ENCODE measurements at places on chromosomes 3 and 15.
A peak's percentile ranks its signal among the peaks of the same experiment; 100 is the strongest.

- no peak for DNase-seq
These were observed 94.6 kb downstream of the CYP19A1 start for GRCh38 chr15:51243774-51244173.

- no peak for DNase-seq
These were observed 497.8 kb upstream of the NR2F2 start for GRCh38 chr15:95832668-95833067.

GRCh38 chr3:3383461-3383860, 204.0 kb upstream of the CRBN start:
- DNase-seq: no peak

- DNase-seq: no peak
These were observed 210.9 kb upstream of the TOPAZ1 start for GRCh38 chr3:44030687-44031305.

DNA sequence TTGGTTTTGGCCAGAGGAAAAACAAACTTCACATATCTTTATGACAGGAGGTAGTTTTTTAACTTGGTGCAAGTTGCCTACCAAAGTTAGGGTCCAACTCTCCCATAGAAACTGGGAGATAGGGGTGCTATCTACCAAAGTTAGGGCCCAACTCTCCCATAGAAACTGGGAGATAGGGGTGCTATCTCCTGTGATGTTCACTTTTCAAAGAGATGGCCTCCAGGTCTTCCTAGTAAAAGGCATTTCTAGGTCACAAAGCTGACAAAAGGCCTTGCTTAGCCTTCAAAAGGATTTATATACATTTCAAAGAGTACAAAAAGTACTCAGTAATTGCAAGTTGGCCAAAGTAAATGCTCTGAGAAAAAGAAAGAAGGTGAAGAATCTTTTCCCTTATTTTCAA, 27.1 kb downstream of the IL1RAP start:
- DNase-seq: no peak

GRCh38 chr3:123553536-123553935, 31.3 kb downstream of the HACD2 start:
- DNase-seq: no peak

DNA sequence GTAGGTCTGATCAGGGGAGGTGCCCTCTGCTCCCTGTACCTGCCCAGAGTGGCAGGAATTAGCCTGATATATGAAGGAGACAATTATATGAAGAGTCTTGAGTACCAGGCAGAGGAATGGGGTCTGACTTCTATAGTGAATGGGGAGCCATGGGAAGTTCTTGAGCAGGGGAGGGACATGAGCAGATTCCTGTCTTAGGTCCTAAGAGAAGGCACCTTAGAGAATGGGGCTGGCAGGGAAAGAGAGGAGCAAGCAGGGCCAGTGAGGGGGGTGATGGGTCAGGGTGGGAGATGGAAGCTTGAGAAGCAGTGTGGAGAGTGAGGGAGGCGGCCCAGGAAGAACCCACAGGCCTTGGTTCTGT, 12.4 kb downstream of the CD276 start:
- DNase-seq: no peak

DNA sequence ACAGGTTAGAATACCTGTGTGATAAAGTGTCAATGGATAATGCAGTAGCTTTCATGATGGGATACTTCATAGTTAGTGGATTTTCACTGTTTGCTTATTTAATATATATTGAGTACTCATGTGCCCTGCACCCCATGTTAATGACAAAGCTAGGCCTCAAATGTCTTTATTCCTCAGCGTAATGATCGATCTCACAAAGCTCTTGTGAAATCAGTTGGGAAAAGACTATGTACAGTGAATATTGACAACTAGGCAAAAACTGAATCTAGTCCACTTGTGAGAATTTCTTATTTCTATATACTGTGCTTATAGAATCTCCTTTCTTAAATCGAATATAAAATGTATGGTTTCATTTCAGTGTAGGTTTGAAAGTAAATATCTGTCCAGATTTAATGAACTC, 17.9 kb downstream of the SMC4 start:
- no peak for DNase-seq

- DNase-seq: no peak
These were observed 130.1 kb downstream of the SRGAP3 start for GRCh38 chr3:9119331-9119730.

- DNase-seq: no peak
These were observed 3.2 kb upstream of the GPR171 start for GRCh38 chr3:151206201-151206600.

DNA sequence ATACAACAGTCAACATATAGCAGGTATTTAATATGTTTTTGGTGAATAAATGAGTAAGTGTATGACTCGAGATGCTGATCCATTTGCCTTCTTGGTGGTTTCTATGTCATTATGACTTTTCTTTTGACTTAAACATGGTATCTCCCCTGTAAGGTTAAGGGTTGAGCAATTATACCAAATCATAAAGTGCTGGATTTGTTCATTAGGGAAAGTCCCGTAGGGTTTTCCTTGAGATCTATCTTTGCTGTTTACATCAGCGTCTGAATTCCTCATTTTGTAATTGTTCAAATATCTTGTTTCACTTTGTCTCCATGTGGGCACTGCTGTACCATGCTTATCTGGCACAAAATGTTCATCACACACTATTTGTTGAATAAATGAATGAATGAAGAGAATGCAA, 562.6 kb downstream of the EDEM1 start:
- DNase-seq: no peak

- no peak for DNase-seq
These were observed 305.9 kb downstream of the CACNA2D3 start for GRCh38 chr3:54427941-54428871.

GRCh38 chr3:72193771-72194430, 409.0 kb upstream of the PROK2 start:
- no peak for DNase-seq

- no peak for DNase-seq
These were observed 24.1 kb downstream of the PDIA5 start for GRCh38 chr3:123090728-123091531.

- DNase-seq: no peak
These were observed 22.4 kb downstream of the RLBP1 start for GRCh38 chr15:89198934-89199333.

DNA sequence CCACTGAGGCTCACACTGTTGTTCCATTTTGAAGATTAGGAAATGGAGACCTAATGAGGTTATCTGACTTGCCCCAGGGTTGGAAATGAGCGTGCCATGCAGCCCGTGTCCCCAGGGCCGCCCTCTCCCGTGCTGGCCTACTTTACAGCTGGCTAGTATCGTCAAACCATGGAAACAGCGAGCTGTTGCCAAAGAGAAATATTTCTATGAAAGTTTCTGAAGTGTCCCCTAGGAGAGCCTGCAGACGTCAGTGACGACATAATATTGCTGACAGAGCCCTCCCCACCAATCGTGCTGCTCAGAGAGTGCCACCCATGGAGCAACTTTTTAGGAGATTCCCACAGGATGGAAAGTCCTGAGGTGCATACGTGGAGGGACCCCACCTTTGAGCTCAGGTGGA, 11.2 kb upstream of the FAM174B start:
- DNase-seq: no peak

- DNase-seq: no peak
These were observed 9.7 kb upstream of the SLC6A20 start for GRCh38 chr3:45806072-45806471.

- DNase-seq: no peak
These were observed 217.6 kb downstream of the KBTBD8 start for GRCh38 chr3:67215690-67216089.

DNA sequence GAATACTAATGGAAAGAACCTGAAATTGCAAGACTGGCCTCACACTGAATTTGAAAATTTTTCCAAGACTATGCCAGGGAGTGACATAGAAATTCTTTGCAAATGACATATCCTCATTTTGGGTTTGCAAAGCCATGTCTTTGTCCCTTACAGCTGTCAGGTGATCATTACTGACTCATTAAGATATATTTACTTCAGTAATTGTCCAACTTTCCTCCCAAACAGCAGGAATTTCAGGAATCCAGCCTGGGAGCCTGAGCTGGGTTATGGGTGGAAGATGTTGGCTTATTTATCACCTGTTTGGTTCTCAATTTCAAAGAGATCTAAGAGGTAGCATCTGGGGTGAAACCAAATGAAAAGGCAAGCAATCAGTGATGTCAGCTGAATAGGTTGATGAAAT, 111.6 kb upstream of the ACP3 start:
- no peak for DNase-seq

DNA sequence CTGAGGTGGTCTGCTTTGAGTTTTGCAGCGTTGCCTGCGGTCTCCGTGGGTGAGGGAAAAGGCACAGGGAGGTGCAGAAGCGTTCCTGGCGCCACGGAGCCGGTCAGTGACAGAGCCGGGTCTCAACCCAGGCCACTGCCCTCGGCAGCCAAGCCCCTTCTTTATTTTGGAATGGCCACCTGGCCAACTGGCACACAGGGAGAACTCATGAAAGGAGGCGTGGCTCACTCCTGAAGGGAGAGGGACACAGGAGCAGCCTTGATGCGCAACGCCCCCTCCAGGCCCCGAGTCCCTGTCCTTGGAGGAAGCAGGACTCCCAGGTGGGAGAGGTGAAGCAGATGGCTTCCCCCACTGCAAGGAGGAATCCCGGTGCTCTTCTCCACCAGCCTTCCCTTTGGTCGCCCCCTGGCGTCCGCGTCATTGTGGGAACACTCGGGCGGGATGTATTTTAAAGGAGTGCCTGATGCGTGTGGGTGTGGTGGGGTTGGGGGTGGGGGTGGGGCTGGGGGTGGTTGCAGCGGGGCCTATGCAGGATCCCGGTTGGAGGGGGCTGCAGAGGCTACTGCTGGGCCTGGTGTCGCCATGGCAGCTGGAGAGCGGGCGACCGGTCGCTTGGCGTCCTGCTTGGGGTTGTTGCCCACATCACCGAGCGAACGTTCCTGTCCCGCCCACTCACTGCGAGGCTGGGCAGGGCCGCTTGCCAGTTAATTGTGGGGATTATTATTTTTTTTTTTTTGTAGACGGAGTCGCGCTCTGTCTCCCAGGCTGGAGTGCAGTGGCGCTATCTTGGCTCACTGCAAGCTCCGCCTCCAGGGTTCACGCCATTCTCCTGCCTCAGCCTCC, 32.6 kb downstream of the APBA2 start:
- DNase-seq: no peak

DNA sequence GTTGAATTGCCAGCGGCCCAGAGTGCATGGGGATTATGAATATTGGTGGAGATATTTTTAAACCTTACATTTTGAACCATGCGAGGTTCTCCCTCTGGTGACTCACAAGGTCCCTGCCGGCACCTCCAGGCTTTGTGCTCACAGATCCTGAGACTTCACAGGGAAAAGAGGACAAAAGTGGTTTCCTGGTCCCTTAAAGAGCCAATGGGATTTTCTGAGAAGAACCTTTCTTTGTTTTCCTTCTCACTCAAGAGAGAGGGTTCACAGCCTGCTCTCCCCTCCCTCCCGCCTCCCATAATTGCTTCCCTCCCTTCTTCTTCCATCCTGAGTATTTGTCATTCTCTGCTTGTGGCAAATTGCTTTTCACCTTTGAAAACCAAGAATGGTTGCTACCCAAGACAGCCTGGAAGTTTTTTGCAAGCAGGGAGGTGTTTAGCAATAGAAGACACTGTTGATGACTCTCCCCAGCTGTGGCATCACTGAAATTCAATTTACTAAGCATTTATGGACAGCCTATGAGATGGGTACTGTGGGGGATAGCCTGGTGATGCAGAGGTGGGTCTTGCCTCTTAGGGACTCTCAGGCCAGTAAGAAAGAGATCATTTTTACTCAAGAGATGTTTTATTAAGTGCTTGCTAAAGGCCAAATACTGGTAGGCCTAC, 76.6 kb downstream of the CPN2 start:
- DNase-seq: no peak

GRCh38 chr3:9105421-9105820, 142.1 kb upstream of the RAD18 start:
- DNase-seq: no peak

- no peak for DNase-seq
These were observed 161.3 kb downstream of the SV2B start for GRCh38 chr15:91261345-91261744.

- no peak for DNase-seq
These were observed 102.9 kb downstream of the SRGAP3 start for GRCh38 chr3:9146367-9147071.

- no peak for DNase-seq
These were observed 216.8 kb upstream of the PROK2 start for GRCh38 chr3:72001758-72002157.

- DNase-seq: peak; percentile 40
These were observed 9.6 kb upstream of the PSMD2 start for GRCh38 chr3:184289426-184289938.

DNA sequence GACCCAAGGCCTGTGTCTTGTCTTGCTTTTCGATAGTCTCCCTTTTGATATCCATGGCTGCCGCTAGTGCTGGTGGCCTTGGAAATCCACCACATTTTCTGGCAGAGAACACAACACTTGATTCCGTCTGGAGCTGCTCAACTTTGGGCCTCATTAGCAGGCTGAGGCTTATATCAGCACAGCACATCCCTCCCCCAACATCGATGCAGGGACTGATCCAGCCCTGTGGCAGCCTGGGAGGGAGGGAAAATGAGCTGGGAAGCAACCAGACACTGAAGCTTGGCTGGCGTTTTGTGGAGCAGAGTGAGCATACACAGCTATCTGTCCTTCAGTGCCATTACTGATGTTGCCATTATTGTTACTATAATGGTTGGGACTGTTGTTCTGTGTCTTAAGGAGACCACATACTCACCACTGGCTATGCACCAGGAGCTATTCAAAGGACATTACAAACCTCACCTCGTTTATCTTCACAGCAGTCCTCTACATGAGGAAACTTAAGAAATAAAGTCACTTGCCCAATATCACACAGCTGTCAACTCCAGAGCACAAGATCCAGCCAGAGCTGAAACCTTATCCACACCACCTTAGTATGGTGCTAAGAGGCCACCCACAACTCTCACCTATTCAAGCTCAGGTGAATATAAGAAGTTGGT, 102.9 kb downstream of the SUCLG2 start:
- no peak for DNase-seq

GRCh38 chr3:81753416-81754027, 7.9 kb downstream of the GBE1 start:
- DNase-seq: no peak

DNA sequence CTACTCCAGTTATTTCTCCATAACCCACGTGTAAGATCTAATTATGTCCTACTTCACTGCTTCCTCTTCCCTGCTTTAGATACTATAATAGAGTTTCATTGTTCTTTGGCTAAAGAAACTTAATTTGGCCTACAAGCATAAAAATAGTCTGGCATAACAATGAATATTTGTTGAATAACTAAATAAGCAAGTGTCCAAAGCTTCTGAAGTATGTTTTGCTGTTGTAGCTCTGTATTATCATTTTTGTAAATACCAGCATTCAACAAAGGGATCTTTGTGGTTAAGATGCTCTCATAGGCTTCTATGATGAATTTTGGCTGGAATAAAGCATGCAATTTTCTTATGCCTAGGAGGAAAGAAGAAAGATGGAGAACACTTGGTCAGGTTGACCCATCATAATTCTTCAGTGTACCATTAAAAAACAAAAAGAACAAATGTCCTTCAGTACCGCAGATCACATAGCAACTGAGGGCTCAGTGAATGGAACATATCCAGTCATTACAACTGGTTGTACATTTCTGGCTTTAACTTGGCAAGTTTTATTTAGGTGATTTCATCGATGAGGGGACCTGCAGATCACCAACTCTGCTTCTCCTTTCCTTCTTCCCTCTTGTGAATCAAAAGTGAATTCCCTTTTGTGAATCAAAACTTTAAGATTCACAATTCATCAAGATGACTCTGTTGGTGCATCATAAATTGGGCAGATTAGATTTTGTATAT, 465.9 kb upstream of the TGFBR2 start:
- DNase-seq: no peak

Measured in activated CD4-positive, alpha-beta T cell treated with anti-CD3 and anti-CD28 coated beads for 1 hour (primary cell).